ENCODE measurements at places on chromosomes 16 and 17.
A peak's percentile ranks its signal among the peaks of the same experiment; 100 is the strongest.

DNA sequence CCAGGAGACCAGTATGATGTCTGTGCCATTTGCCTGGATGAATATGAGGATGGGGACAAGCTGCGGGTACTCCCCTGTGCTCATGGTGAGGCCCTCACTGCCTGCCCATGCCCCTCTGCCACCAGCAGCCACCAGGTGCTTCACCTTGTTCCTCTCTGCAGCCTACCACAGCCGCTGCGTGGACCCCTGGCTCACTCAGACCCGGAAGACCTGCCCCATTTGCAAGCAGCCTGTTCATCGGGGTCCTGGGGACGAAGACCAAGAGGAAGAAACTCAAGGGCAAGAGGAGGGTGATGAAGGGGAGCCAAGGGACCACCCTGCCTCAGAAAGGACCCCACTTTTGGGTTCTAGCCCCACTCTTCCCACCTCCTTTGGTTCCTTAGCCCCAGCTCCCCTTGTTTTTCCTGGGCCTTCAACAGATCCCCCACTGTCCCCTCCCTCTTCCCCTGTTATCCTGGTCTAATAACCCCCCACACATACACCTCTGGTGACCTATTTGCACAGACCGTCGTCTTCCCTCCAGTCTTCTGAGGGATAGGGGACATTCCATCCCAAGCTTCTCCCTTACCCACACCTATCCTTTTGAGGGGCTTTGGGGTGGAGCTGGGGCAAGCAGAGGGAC, 3.7 kb downstream of the PFN1 start:
- DNase-seq, result no peak

DNA sequence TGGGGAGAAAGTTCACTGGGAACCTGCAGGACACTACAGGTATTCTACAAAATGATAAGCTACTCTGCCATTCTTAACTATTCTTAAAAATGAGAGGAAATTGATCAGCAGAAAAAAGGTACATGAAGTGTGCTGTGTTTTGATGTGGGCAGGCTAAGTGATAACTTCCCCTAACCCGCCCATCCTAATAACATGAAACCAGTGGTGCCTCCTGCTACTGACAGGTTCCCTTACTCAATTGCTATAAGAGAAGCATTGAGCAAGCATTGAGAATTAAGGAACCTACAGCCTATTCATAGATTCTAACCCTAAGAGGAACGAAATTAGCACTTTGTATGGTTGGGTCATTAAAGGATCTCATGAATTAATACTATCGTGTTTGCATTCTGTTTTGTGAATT, 18.9 kb downstream of the XYLT1 start:
- DNase-seq, result no peak

GRCh38 chr16:27620541-27620940, 70.6 kb downstream of the KATNIP start:
- DNase-seq, result no peak

DNA sequence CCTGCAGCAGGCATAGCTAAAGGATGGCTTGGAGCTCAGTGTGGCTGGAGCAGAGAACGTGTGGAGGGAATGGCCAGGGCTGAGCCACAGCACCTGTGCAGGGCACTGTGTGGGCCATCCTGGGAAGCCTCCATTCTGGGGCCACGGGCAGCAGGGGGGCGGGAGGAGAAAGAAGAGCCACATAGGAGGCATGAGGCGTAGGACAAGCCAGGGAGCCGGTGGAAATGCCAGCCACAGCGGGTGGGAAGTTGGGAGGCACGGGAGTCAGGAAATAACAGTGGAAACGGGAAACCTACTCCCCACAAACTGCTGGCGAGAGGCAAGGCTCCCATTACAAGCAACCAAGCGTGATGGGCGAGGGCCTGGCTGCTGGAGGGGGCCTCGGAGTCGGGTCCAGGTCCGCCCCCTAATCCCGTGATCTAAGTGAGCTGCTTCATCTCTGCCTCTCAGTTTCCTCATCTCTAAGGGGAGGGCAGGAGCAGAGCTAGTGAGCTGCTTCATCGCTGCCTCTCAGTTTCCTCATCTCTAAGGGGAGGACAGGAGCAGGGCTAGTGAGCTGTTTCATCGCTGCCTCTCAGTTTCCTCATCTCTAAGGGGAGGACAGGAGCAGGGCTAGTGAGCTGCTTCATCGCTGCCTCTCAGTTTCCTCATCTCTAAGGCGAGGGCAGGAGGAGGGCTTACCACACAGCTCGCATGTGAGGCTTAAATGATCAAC, 104.9 kb downstream of the ADCY9 start:
- DNase-seq, result no peak

- no peak for DNase-seq
Measured at GRCh38 chr17:79513820-79514535, 96.9 kb downstream of the RBFOX3 start.

DNA sequence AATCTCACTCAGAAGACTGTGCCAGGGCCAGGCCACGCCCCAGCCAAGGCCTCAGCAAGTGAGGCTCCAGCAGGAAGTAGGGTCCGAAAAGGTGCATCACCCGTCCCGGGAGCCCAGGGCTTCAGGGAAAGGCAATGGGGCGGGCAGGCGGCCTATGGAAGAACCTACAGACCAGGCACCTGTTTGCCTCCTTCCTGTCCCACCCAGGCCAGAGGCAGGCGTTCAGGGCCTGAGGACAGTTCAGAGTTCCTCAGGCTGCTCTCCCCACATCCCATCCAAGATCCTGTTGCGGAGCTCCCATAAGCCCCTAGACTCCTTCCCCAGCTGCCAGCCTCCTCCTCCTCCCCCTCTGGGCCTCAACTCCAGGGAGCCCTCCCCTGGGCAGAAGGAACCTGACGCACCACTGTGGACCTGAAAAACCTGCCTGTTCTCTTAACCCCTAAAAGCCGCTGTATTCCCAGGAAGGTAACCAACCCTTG, 2.3 kb downstream of the CLUH start:
- DNase-seq, result no peak

DNA sequence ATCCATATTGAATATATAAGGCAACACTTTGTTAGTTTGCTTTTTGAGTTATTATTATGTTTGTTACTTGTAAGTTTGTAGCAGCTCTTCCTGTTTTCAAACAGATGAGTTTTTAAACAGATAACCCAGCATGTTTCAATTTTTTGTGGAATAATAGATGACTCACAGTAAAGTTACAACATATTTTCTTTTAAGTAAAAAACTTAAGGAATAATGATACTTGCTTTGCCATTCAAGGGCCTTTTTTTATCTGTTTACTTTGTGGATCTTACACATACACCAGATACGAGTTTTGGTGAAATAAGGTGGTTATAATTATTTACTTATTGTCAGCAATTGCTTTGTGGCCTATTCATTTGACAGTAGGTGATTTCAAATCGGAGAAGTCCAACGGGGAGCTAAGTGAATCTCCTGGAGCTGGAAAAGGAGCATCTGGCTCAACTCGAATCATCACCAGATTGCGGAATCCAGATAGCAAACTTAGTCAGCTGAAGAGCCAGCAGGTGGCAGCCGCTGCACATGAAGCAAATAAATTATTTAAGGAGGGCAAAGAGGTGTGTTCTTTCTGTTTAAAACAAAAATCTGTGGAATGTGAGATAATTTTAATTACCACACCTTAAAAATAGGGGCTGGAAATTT, 66.3 kb downstream of the BPTF start:
- peak; percentile 28 for DNase-seq

Measured in HuH-7.5 (cell line).